ENCODE measurements at places on chromosomes 6 and 20. TPM values are rescaled to one million over a fixed set of nuclear protein-coding genes. Genes with fewer than 3 reads are reported as not detected.

The DCDC2 gene
- under 0.01 TPM for total RNA-seq

The FOXF2 gene
- total RNA-seq, result 1.1 TPM

The CRISP3 gene
- not detected for total RNA-seq

- peaks cover 15% of the 10 kb centered on the region for H3K4me1 ChIP-seq
- H3K27me3 ChIP-seq, result peaks cover 19% of the 10 kb centered on the region
- no peak within 1 kb of the TSS for H3K27ac ChIP-seq
- H3K36me3 ChIP-seq, result no peaks in the 10 kb centered on the region
- peak within 1 kb of the TSS; percentile 80 for H3K4me3 ChIP-seq
Observed at GRCh38 chr6:153131037-153131981, at the start of gene RGS17. Gene RGS17 (minus strand): TSS chr6:153131282. CDS start chr6:153044018, 87,264 bp downstream.

- no peaks in the 10 kb centered on the region for H3K36me3 ChIP-seq
- no peak overlapping the region for H3K27ac ChIP-seq
- no peak overlapping the region for H3K4me3 ChIP-seq
- no peaks in the 10 kb centered on the region for H3K27me3 ChIP-seq
- no peak for DNase-seq
Observed at GRCh38 chr6:52922161-52922560, 12.7 kb upstream of the GSTA3 start.

- no peak for DNase-seq
- no peak overlapping the region for H3K4me3 ChIP-seq
- H3K27me3 ChIP-seq, result no peaks in the 10 kb centered on the region
Observed at GRCh38 chr20:54097236-54097529, 26.8 kb upstream of the BCAS1 start.

- DNase-seq, result no peak
- H3K27ac ChIP-seq, result no peak overlapping the region
- no peaks in the 10 kb centered on the region for H3K36me3 ChIP-seq
- H3K4me3 ChIP-seq, result no peak overlapping the region
- H3K27me3 ChIP-seq, result peaks cover 8% of the 10 kb centered on the region
Observed at GRCh38 chr6:43831191-43831590, 61.2 kb downstream of the VEGFA start.

GRCh38 chr20:14824996-14825395 lies 487.6 kb upstream of the FLRT3 start:
- no peaks in the 10 kb centered on the region for H3K4me1 ChIP-seq
- no peaks in the 10 kb centered on the region for H3K36me3 ChIP-seq
- H3K27me3 ChIP-seq, result no peaks in the 10 kb centered on the region
- no peak overlapping the region for H3K4me3 ChIP-seq
- no peak overlapping the region for H3K27ac ChIP-seq

DNA sequence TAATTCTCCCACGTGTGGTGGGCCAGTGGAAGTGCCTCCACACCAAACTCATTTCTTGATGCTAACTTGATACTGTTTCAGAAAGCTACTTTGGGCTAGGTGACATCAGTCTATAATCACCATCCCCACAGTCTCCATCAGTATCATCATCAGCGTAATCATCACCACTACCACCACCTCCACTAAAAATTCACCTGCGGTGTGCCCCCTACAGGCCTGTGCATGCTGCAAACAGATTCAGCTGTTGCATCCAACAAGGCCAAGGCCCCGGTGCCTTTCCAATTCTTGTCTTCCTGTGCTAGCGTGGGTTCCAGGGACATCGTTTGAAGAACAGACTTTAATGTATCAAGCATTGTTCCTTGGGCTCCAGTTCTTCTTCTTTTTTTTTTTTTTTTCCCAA lies 201.3 kb upstream of the EXOC2 start:
- H3K36me3 ChIP-seq, result no peaks in the 10 kb centered on the region
- H3K27ac ChIP-seq, result no peak overlapping the region
- no peak overlapping the region for H3K4me3 ChIP-seq
- DNase-seq, result no peak

- no peak for DNase-seq
- no peak overlapping the region for H3K4me3 ChIP-seq
- no peaks in the 10 kb centered on the region for H3K27me3 ChIP-seq
- no peaks in the 10 kb centered on the region for H3K4me1 ChIP-seq
- H3K36me3 ChIP-seq, result no peaks in the 10 kb centered on the region
Observed at GRCh38 chr20:12894089-12894488, 114.7 kb upstream of the SPTLC3 start.

DNA sequence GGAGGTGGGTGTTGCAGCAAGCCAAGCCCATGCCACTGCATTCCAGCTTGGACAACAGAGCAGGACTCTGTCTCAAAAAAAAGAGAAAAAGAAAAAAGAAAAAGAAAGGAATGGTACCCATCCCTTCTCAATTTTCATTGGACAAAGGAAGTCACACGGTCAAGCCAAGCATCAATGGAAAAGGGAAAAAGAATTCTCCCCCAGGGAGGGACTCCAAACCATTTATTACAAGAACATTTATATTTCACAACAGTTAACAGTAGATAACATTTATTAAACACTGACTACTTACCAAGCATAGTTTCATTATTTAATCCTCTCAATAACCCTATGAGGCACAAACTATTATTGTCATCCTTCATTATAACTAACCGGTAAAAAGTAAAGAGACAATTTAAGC lies 6.6 kb upstream of the KIF13A start:
- H3K36me3 ChIP-seq, result no peaks in the 10 kb centered on the region
- H3K27me3 ChIP-seq, result no peaks in the 10 kb centered on the region
- peaks cover 14% of the 10 kb centered on the region for H3K4me1 ChIP-seq

The RIPPLY2 gene
- total RNA-seq, result not detected

DNA sequence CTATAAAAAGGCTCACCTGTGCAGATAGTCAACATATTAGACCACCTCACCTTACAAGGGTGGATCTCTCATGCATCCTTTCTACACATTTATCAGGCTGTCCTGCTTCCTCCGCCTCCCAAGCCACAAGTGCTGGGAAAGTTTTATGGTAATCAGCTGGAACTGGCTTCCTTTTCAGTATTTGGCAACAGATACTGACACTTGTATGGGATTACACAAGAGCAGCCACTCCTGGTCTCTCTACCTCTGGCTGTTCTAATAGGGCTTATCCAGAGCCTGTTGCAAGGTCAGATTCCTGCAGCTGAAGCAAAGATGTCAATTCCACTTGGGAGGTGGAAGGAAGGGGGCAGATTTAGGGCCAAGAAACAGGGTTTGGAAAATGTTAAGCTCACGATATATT lies 503 bp upstream of the GPLD1 start:
- DNase-seq, result no peak
- H3K27ac ChIP-seq, result no peak overlapping the region
- peaks cover 6% of the 10 kb centered on the region for H3K27me3 ChIP-seq

DNA sequence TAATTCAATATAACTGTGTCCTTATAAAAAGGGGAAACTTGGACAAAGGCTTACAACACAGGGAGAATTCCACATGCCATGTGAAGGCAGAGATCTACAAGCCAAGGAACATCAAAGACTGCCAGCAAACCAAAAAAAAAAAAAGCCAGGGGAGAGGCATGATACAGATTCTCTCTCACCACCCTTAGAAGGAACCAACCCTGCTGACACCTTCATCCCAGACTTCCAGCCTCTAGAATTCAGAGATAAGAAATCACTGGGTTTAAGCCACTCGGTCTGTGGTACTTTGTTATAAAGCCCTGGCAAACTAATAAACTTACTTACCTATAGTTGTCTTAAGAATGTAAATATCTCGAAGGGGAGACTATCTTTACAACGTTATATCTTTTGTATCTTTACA lies 4.4 kb downstream of the SERINC3 start:
- no peaks in the 10 kb centered on the region for H3K27me3 ChIP-seq
- H3K4me3 ChIP-seq, result no peak overlapping the region
- H3K4me1 ChIP-seq, result peaks cover 24% of the 10 kb centered on the region
- no peak for DNase-seq
- H3K36me3 ChIP-seq, result peaks cover 3% of the 10 kb centered on the region
- H3K27ac ChIP-seq, result peak overlapping the region; percentile 63

Data from osteoblast (primary cell).